ENCODE measurements at places on chromosomes 6 and 20.

GRCh38 chr6:5108068-5108467 is 22.9 kb downstream of the PPP1R3G start:
- DNase-seq, result no peak

DNA sequence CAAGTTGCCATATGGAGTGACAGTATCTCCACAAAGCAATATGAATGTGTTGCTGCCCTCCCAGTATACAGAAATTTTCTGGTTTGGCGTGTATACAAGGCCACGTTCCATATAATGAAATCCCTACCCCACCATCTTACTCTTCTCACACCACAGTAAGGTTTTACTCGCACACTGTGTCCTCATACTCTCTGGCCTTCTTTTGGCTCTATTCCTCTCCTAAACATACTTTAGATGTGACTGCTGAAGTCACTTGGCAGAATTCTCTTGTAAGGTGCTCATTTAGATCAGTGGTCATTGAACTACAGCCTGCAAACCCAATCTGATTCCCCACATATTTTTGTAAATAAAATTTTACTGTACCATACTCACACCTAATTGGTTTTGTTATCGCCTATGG is 123.2 kb downstream of the RFPL4B start:
- DNase-seq, result no peak

GRCh38 chr20:62494537-62494936 is 18.7 kb upstream of the GATA5 start:
- DNase-seq, result no peak

DNA sequence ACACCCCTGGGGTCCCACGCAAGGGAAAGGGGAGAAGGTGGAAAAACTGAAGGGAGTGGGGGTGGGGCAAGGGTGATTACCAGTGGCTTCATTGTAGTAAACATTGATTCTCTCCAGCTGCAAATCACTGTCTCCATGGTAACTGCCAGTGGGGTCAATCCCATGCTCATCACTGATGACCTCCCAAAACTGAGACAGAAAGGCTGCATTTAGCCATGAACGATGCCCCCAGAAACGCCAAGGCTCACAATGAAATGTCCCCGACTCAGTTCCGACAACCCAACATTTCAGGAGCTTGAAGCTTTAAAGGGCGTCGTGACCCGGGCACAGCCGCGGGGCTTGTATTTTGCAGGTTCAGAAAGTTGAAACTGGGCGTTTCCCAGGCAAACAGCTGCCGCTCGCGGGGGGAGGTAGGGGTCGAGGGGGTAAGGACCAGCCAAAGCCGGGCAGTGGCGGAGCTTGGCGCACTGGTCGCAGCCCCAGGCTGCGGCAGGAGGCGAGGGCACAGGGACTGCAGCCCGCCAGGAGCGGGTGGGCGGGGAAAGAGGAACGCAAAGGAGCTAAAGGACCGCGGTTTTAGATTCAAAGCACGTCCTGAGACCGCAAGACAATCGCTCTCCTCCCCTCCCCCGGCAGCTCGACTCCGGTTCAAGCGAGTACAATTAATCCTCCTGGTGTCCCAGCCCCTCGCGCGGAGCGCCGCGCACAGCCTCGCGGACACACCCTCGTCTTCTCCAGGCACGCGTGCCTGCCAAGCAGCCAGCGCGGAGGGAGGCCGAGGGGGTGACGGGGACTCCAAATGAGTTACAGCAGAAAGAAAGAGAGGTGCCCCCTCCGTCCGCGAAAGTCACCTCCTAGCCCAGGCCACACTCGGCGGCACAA is 731 bp downstream of the TUBB2B start:
- no peak for DNase-seq

Data from CD8-positive, alpha-beta T cell (primary cell).